ENCODE measurements at places on chromosomes 2 and 18.

- DNase-seq = no peak
These were observed 9.2 kb downstream of the IRS1 start for GRCh38 chr2:226790431-226790830.

GRCh38 chr2:203567691-203568090 lies 32.6 kb upstream of the RAPH1 start:
- DNase-seq = no peak

- DNase-seq = no peak
These were observed 95.3 kb upstream of the FAM110C start for GRCh38 chr2:141611-142010.

- DNase-seq = no peak
These were observed 414.4 kb upstream of the ETAA1 start for GRCh38 chr2:66982766-66983165.

- DNase-seq = no peak
These were observed 638.6 kb upstream of the SLC39A10 start for GRCh38 chr2:195018462-195018861.

GRCh38 chr2:205069928-205070327 lies 524.7 kb downstream of the PARD3B start:
- DNase-seq = no peak

GRCh38 chr2:176753752-176754474 lies 458.7 kb upstream of the HNRNPA3 start:
- DNase-seq = no peak

DNA sequence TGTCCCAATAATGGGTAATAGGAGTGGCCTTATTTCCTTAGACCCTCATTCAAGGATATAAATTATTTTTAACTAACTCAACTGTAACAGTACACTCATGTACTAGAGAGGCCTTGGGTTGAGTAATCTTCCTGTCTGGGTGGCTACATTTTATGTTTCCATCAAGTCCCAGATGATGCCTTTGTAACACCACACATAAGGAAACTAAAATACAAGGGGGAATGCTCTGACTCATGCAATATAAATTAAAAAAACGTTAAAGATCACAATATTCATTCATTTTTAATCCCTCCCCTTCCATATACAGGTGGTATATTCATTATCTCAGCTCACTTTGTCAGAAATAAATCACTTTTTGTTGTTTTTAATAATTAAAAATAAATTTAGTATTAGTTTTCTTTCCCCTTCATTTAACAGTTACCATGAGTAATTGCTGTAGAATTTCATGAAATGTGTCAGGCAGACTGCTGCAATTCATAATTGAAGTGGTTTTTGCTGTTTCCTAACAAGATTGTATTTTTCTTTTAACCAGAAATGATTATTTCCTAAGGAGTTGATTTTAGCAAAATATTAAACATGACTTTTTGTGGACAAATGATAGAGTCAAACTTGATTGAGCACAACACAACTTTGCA lies 1403.6 kb downstream of the SUCLG1 start:
- no peak for DNase-seq

DNA sequence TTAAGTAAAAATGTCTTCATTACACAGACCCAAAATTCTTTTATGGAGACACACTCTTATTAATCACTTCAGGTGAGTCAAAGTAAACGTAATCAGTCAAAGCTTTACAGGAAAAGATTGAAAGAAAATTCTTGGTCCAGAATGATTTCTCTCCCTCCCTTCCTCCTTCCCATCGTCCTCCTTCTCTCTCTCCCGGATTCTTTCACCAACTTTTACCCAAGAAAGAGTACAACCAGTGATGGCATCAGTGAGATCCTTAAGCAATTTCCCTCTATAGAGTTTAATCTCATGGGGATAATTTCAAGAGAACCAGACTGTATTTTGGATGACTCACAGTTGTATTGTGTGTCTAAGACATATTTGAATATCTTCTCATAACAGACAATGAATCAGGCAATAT lies 258.1 kb downstream of the ALK start:
- DNase-seq = no peak

DNA sequence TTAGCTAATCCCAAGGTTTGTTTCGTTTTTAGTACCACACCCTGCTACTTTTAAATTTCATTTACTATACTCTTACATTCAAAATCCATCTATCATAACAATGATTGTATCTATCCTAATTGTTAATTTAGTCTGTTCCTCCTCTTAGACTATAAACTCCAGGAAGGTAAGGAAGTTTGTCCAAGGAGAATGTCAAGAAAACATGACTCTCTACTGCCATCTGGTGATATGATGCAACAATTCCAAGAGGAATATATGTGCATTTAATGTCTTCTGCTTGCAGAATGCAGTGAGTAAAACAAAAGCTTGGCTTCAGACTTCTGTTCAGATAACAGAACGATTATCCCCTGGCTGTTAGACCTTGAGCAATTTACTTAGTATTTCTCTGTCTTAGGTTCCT lies 1267.1 kb downstream of the LRP1B start:
- DNase-seq = peak; percentile 20

DNA sequence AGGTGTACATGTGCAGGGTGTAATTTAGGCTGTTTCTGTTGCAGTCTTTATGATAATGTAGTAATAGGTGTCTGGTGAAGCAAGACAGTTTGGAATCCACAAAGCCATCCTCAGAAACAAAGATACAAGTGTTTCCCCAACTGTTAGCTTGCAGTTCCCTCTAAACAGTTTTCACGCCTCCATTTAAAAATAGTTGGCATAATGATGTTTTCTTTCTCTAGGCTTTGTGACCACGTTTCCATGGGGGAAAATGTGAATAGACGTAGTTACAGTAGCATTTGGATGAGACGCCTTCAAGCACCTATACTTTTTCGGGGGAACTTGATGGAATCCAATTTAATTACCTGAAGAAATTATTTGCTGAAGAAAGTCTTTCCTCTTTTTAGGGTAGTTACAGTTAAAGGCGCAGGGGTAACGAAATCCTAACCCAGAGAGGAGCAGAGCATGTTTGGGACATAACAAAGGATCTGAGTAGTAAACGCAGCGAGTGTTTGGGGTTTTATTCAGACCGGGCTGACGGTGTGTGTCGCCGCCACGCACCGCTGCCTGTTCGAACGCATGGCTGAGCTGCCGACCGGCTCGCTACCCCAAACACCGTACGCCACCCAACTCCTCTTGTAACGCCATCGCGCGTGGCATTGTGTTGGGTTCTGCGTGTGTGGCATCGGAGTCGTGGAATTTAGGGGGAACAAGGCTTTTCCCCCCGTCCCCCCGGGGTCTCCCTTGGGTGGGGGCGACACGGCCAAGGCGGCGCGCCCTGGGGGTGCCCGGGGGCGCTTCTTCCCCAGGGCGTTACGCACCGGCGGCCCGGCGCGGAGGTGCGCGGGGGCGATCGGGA lies 681 bp upstream of the NRP2 start:
- DNase-seq = no peak

DNA sequence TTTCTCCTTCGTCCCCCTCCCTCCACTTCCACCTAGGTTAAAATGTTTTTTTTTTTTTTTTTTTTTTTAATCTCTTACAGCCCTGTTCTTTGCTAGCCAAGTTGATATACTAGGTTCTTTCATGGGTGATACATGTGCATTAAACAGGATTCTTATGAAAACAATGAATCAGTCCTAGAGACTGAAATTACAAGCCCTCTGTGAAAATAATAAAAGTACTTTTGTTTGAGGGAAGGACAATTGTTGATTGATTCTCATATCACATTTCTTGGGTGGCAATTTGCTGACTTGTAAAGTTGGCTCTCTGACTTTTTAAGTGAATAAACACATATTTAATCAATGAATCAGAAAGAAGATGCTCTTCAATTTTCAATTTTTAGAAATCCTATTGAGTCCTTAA lies 639.9 kb downstream of the LRP1B start:
- DNase-seq = no peak

- DNase-seq = peak; percentile 62
These were observed 99.8 kb downstream of the CACNB4 start for GRCh38 chr2:151999053-151999452.

DNA sequence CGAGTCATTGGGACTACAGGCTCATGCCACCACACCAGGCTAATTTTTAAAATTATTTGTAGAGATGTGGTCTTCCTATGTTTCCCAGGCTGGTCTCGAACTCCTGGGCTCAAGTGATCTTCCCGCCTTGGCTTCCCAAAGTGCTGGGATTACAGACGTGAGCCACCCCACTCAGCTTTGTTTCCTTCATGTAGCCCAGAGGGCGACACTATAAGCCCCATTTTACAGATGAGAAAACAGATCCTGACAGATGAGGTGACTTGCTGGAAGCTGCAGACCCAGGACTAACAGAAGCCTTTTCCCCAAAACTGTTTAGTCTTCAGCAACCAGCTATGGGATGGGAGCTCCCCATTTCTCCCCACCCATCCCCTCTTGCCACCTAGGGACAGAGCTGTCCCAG lies 7.2 kb upstream of the CTDSP1 start:
- DNase-seq = no peak

- no peak for DNase-seq
These were observed 70.0 kb upstream of the PPP1CB start for GRCh38 chr2:28681606-28682005.

DNA sequence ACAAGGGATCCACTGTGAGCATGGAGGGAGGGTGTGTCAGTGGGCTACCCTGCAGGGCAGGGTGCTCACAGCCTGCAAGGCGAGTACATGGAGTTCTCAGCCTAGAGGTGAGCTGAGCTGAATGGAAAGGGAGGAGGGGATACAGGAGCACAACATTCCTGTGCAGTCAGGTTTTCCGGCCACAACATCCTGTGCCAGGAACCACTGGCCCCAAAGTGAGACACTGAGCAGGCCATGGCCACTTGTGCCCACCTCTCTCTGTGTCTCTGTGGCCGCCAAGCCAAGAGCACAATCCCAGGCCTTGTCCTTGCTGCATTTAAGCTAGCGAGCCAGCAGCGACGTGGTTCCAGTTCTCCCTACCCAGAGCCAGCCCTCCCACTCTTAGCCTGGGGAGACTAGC lies 6.1 kb downstream of the DOK1 start:
- no peak for DNase-seq

DNA sequence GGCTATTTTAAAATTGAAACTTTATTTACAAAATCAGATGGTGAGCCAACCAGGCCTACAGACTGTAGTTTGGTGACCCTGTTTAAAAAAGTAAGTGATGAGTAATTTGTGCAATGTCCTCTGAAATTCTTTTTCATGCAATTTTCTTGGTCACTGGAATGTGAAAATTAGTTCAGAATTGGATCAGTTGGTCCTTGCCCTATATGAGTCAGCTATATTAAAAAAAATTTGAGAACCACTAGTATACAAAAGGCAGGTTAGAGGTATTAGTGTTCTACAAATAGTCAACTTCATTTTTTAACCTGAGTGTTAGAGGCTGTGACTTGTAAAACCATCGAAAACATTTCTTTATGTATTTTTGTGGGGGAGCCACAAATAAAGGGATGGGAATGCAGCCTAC lies 91.1 kb upstream of the NXPH2 start:
- DNase-seq = no peak

DNA sequence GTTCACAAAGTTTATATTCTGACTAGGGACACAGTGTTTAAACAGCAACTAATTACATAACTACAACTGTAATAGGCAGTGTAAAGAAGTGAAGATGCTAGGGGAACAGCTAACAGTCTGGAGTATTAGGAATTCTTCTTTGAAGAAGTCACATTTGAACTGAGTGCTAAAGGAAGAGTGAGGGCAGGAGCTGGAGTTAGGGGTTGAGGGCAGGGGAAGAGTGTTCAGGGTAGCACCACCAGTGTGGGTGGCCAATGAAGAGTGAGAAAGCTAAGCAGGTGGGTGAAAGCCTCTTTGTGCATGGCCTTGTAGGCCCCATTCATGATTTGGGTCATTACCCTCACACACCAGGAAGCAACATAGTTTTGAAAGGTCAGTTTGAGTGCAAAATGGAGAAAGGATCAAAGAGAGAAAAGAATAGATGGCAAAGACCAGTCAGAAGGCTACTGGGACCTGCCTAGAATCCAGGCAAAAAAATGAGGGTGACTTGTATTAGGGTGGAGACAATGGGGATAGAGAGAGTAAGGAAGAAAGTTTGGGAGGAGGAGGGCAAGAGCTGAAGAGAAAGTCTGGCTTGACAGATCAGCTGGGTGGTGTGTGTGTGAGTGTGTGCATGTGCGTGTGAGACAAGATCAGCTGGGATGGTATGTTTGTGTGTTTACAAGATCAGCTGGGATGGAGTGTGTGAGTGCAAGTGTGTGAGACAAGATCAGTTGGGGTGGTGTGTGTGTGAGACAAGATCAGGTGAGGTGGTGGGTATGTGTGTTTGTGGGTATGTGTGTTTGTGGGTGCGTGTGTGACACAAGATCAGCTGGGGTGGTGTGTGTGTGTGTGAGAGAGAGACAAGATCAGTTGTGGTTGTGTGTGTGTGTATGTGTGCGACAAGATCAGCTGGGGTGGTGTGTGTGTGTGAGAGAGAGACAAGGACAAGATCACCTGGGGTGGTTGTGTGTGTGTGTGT lies 43.6 kb upstream of the AGPS start:
- no peak for DNase-seq

DNA sequence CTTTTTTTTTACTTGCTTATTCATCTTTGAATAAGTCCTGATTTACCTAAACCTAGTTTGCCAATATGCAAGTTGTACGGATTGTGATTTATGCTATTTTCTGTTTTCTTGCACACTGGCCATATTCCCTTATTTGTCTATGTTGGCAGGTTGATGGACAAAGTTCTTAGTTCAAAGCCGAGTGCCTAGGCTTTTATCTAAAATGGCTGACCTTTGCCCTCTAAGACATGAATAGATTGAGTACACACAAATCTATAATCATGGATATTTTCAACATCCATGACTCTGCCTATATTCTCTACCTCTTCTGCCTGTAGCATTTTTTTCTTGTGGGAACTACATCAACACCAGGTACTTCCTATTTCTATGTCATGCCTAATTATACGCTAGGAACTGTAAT lies 171.7 kb downstream of the TMEFF2 start:
- DNase-seq = no peak

DNA sequence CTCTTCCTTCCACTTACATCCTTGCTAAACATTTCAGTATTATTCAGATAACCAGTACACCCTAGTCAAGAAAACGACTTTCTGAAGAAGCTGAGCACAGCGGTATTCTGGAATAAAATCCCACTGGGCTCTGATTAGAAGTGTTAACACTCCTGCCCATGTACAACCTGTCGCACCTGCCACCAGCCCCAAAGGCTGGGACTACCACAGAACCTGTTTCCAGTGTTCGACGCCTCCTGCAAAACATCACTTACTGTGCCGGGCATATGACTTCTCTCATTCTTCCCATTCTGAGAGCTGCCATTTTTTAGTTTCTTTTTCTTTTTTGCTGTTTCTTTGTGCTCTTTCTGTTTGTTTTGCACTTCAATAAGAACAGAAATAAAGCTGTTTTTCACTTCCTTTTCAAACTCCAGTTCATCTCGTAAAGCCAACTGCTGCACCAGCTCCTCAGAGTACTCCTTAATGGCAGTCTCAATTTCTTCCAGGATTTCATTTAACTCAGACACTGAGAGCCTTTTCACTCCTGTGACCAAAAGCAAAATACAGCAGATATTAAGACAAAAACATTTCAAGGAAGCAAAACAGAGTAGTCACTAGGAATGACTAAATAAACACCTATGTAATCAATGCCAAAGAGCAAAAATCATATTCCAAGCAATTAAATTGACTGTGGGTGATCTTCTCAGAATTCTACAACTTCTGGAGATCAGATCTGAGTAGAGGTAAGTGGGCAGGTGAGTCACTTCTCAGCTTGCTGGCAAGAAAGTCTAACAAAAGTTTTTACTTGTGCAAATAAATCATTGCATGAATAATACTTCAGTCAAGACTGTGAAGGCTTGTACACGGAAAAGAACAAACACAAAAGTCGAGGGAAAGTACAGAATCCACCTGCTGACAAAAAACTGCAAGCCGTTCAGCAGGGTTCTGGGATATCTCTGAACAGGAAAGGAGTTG lies 19.3 kb downstream of the FEZ2 start:
- DNase-seq = no peak

All from activated CD4-positive, alpha-beta T cell treated with anti-CD3 and anti-CD28 coated beads, Interleukin-2, Interleukin-6, amounts not matched to agents 100 ng/mL and 50 ng/mL, durations not matched to agents 16 hours and 8 hours (primary cell).